ENCODE measurements at places on chromosomes 12 and 14.

- DNase-seq, result no peak
These were observed 81.1 kb downstream of the MAP1LC3B2 start for GRCh38 chr12:116640281-116640680.

DNA sequence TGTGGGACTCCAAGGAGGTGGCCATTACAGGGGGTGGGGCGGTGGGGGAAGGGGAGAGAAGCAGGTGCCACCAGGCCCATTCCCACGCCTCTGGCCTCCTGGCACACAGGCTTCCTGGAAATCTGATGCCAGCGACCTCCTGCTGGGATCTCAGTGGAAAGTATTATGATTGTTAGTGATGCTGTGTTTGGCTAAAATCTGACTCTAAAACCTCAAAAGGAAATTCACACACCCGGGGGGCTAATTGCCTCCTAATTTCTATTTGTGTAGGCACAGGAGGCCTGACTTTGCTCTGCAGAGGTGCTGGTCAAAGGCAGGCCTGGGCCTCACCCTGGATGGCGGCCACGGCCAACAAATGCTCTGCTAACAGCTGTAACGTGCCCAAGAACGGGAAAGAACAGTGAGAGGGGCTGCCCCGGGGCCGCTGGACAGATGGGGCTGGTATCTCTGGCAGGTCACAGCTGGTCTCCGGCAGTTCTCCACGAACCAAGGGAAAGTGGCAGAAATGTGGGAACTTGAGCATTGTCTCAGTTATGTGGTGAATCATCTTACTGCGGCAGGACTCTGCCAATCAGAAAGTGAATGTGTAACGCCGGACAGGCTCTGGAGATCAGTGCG lies 14.3 kb downstream of the FAM181A start:
- DNase-seq, result no peak

DNA sequence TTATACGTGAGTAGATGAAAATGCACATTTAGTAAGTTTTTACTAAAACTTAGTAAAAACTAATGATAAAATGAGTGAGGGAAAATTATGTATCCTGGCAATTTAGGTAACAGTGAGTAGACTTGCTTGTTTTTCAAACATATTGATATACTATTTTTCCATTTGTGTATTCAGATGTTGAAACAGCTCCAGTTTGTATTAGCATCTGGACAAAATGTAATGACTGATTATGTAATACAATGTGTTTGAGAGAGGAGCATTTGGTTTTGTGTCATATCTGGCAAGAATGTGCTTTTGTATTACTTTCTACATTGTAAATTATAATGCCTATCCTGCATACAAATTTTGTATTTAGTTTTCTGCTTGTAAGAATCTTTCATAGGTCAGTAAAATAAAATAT lies 5.6 kb downstream of the CNOT2 start:
- DNase-seq, result no peak

GRCh38 chr12:70885956-70886355 lies 34.6 kb downstream of the PTPRR start:
- DNase-seq, result no peak

- no peak for DNase-seq
These were observed 81.2 kb downstream of the SPPL3 start for GRCh38 chr12:120822832-120823503.

- no peak for DNase-seq
These were observed 15.9 kb upstream of the AEBP2 start for GRCh38 chr12:19423166-19423930.

DNA sequence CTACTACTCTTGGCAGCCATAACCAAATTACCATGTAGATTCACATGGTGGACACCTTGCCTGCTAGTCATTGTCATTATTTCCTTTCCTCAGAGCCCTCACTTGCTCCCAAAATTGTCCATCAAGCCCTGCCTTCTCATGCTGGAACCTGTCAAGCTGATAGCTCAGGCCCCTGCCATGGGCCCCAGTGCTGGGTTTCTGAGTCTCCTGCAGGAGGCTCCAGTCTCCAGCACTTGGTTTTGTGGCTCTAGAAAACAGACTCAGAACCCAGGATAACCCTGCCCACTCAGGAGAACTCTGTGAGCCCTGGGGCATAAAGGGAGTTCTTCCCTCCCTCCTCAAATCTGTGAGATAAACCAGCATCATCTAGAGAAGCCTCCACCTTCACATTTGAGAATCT lies 10.8 kb downstream of the KRT71 start:
- DNase-seq, result no peak

DNA sequence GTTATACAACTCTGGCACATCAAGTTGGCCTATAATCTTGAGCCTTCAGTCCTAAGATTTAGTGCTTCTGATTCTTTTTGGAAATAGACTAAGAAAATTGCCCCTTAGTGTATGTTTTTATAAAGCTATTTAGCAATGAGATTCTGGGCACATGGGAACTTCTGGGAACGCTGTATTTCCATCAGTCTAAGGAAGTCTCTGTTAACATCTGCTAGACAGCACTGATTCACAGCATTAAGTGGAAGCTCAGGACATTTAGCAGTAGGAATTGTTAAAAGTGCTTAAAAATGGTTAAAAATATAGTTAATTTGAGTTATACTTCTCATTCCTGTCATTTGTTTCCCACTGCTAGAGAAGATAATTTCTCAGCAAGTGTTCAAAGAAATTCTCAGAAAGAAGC lies 579.1 kb downstream of the SLC16A7 start:
- no peak for DNase-seq

All from activated CD8-positive, alpha-beta memory T cell treated with anti-CD3 and anti-CD28 coated beads for 1 hour (primary cell).